ENCODE measurements at places on chromosomes 3 and 15. TPM values are rescaled to one million over a fixed set of nuclear protein-coding genes. Genes with fewer than 3 reads are reported as not detected.

- H3K4me1 ChIP-seq: no peaks in the 10 kb centered on the region
- no peak for DNase-seq
- H3K36me3 ChIP-seq: no peaks in the 10 kb centered on the region
Measured at GRCh38 chr15:62853841-62854225, 188.7 kb upstream of the TPM1 start.

DNA sequence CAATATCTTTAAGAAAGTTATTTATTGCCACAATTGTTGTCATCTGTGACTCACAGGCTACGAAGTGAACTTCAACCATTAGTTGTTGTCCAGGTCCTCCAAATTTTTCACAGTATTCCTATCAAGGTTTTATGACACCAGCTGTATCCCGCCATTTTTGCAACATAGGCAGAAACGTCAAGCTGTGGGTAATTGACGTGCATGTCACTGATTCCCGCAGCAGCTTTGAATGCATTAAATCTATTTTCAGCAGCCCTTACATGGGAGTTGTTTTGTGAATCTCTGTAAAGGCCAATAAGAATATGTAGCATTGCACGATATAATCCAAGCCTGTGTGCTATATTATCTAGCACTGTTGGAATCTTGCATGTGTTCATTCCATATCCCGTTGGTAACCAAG is 109.1 kb upstream of the TOPAZ1 start:
- H3K27ac ChIP-seq: no peak overlapping the region
- no peaks in the 10 kb centered on the region for H3K36me3 ChIP-seq
- no peak for DNase-seq
- no peaks in the 10 kb centered on the region for H3K27me3 ChIP-seq
- no peaks in the 10 kb centered on the region for H3K4me1 ChIP-seq

- H3K27me3 ChIP-seq: no peaks in the 10 kb centered on the region
- no peaks in the 10 kb centered on the region for H3K36me3 ChIP-seq
- DNase-seq: no peak
- no peaks in the 10 kb centered on the region for H3K4me1 ChIP-seq
- no peak overlapping the region for H3K4me3 ChIP-seq
Measured at GRCh38 chr3:139893267-139893962, 41.6 kb upstream of the CLSTN2 start.

GRCh38 chr3:159301961-159302360 is 500.1 kb downstream of the MFSD1 start:
- H3K36me3 ChIP-seq: no peaks in the 10 kb centered on the region
- DNase-seq: no peak
- no peak overlapping the region for H3K4me3 ChIP-seq
- H3K27me3 ChIP-seq: no peaks in the 10 kb centered on the region
- no peaks in the 10 kb centered on the region for H3K4me1 ChIP-seq

DNA sequence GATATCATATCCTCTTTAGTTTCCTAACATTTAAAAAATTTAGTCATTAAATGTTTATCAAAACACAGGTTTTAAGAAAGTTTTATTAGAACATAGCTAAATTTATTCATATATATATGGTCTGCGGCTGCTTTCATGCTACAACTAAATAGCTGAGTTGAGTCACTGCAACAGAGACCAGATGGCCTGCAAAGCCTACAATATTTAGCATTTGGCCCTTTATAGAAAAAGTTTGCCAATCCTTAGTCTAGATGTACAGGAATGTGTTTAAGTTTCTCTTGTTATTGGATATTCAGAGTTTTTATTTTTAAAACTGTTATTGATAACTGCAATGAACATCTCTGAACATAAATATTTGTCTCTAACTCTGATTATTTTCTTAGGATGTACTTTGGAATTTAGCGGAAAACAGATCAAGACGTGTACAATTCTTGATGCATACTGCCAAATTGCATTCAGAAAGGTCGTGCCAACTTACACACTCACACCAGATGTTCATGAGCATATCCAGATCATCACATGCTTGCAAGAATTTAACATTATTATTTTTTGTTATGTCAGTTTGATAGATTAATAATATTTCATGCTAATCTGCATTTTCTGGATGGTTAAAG is 157.9 kb downstream of the STAC start:
- H3K27ac ChIP-seq: no peak overlapping the region
- H3K4me1 ChIP-seq: no peaks in the 10 kb centered on the region
- no peaks in the 10 kb centered on the region for H3K36me3 ChIP-seq
- DNase-seq: no peak
- no peak overlapping the region for H3K4me3 ChIP-seq

DNA sequence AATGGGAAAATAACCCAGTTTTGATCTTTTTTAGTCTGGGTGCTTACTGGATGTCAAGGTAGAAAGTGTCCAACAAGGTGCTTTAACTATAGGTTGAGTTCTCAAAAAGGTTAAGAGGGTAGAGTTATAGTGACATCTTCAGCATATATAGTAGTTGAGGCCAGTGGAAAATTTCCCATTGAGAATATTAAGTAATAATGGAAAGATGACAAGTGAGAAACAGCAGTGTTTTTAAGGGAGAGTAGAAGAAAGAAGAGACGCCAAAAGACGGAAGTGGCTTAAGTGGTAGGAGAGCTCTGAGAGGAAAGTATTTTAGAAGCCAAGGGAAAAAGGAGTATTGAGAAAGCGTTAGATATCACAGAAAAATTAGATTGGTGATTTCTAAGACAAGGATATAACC is 10.6 kb downstream of the SPRED1 start:
- H3K4me1 ChIP-seq: peaks cover 3% of the 10 kb centered on the region
- no peaks in the 10 kb centered on the region for H3K36me3 ChIP-seq
- no peak for DNase-seq
- no peaks in the 10 kb centered on the region for H3K27me3 ChIP-seq
- no peak overlapping the region for H3K27ac ChIP-seq

DNA sequence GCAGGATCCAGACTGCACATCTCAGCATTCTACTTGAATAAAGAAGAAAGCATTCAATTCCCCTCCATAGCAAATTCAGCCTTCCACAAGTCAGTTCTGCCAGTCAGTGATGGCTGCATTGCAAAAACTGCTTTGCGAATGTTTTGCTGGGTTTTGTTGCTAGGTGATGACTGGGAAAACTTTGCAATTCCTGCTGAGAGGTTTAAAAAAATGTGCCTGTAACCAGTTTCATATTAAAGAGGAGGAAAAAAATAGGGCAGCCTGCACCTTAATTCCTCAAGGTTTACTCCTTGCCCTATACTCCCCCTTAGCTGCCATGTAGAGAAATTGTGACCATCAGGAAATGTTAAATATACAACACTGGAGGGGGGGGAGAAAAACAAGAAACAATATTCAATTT is 225.6 kb upstream of the ATP11B start:
- H3K27me3 ChIP-seq: peaks cover 2% of the 10 kb centered on the region
- no peaks in the 10 kb centered on the region for H3K4me1 ChIP-seq
- no peak overlapping the region for H3K4me3 ChIP-seq
- no peaks in the 10 kb centered on the region for H3K36me3 ChIP-seq
- DNase-seq: no peak

DNA sequence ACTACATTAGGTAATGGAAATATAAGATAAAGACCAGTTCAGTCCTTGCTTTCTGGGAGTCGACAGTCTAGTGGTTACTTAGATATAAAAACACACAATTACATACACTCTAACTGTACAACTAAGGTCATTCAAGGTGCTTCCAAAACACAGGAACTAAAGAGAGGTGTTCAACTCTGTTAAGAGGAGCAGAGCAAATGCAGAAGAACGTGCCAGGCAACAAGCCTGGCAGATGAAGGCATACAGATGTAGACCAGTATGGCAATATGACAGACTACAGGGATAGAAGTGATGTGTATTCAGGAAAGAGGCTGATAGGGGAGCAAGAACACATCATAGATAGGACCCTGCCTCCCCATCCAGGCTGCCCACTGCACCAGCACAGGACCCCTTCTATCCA is 78.3 kb downstream of the CBLB start:
- no peak for DNase-seq
- H3K4me3 ChIP-seq: no peak overlapping the region
- no peak overlapping the region for H3K27ac ChIP-seq
- peaks cover 6% of the 10 kb centered on the region for H3K4me1 ChIP-seq

DNA sequence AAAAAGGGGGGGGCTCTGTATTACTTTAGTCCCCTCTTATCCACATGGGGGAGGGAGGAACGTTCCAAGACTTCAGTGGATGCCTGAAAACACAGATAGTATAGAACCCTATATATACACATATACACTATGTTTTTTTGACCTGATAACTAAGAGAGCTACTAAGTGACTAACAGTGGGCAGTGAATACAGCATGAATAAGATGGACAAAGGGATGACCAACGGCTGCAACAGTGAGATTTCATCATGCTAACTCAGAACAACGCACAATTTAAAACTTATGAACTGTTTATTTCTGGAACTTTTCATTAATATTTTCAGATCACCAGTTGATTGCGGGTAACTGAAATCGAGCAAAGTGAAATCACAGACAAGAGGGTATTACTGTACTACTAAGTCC is 7.3 kb downstream of the DCUN1D1 start:
- no peaks in the 10 kb centered on the region for H3K27me3 ChIP-seq
- no peak overlapping the region for H3K27ac ChIP-seq
- H3K4me1 ChIP-seq: no peaks in the 10 kb centered on the region
- no peak for DNase-seq
- no peak overlapping the region for H3K4me3 ChIP-seq
- no peaks in the 10 kb centered on the region for H3K36me3 ChIP-seq

DNA sequence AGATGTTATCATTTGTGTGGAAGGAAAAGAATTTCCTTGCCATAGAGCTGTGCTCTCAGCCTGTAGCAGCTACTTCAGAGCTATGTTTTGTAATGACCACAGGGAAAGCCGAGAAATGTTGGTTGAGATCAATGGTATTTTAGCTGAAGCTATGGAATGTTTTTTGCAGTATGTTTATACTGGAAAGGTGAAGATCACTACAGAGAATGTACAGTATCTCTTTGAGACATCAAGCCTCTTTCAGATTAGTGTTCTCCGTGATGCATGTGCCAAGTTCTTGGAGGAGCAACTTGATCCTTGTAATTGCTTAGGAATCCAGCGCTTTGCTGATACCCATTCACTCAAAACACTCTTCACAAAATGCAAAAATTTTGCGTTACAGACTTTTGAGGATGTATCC is 15.1 kb downstream of the KLHL24 start:
- no peak overlapping the region for H3K27ac ChIP-seq
- peaks cover 7% of the 10 kb centered on the region for H3K36me3 ChIP-seq
- no peak for DNase-seq
- H3K4me3 ChIP-seq: no peak overlapping the region

DNA sequence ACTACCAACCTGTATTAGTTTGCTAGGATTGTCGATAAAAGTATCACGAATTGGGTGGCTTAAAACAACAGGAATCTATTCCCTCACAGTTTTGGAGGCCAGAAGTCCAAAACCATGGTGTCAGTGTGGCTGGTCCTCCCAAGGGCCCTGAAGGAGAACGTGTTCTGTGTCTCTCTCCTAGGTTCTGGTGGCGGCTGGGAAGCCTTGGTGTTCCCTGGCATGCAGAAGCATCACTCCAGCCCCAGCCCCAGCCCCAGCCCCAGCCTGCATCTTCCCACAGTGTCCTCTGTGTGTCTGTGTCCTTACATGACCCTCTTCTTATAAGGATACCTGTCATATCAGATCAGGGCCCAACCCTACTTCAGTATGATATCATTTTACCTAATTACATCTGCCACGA is 272.5 kb upstream of the LYSMD4 start:
- no peak overlapping the region for H3K4me3 ChIP-seq
- H3K4me1 ChIP-seq: no peaks in the 10 kb centered on the region
- no peaks in the 10 kb centered on the region for H3K27me3 ChIP-seq
- no peaks in the 10 kb centered on the region for H3K36me3 ChIP-seq
- no peak for DNase-seq
- H3K27ac ChIP-seq: no peak overlapping the region

- DNase-seq: no peak
- H3K36me3 ChIP-seq: no peaks in the 10 kb centered on the region
- H3K4me1 ChIP-seq: no peaks in the 10 kb centered on the region
- no peak overlapping the region for H3K27ac ChIP-seq
- H3K4me3 ChIP-seq: no peak overlapping the region
Measured at GRCh38 chr3:101634591-101635196, 42.2 kb downstream of the ZBTB11 start.

- no peaks in the 10 kb centered on the region for H3K4me1 ChIP-seq
- H3K27ac ChIP-seq: no peak overlapping the region
- H3K36me3 ChIP-seq: no peaks in the 10 kb centered on the region
- no peaks in the 10 kb centered on the region for H3K27me3 ChIP-seq
Measured at GRCh38 chr3:11350374-11350773, 78.2 kb downstream of the ATG7 start.

GRCh38 chr3:124916837-124917409 is 17.6 kb downstream of the MUC13 start:
- H3K36me3 ChIP-seq: no peaks in the 10 kb centered on the region
- H3K4me3 ChIP-seq: no peak overlapping the region
- H3K4me1 ChIP-seq: no peaks in the 10 kb centered on the region
- no peak overlapping the region for H3K27ac ChIP-seq

GRCh38 chr3:76570436-76571057 is 469.4 kb upstream of the ROBO2 start:
- no peaks in the 10 kb centered on the region for H3K4me1 ChIP-seq
- no peaks in the 10 kb centered on the region for H3K27me3 ChIP-seq
- no peaks in the 10 kb centered on the region for H3K36me3 ChIP-seq
- H3K4me3 ChIP-seq: no peak overlapping the region

DNA sequence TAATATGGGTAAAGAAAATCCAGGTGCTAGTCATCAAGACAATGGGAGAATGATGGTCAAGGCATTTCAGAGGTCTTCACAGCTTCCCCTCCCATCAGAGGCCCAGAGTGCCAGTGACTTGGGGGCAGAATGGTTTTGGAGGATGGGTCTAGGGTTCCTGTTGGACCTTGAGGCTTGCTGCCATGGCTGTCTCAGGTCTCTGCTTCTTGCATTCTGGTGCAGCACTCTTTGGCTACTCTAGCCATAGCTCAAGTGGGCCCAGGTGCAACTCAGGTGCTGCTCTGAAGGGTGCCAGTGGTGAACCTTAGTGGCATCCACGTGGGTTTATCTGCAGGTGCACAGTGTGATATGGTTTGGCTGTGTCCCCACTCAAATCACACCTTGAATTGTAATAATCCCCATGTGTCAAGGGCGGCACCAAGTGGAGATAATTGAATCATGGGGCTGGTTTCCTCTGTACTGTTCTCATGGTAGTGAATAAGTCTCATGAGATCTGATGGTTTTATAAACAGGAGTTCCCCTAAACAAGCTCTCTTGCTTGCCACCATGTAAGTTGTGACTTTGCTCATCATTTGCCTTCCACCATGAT is 48.5 kb upstream of the PEX5L start:
- no peaks in the 10 kb centered on the region for H3K36me3 ChIP-seq
- H3K4me3 ChIP-seq: no peak overlapping the region
- H3K4me1 ChIP-seq: no peaks in the 10 kb centered on the region
- no peak overlapping the region for H3K27ac ChIP-seq
- H3K27me3 ChIP-seq: no peaks in the 10 kb centered on the region

DNA sequence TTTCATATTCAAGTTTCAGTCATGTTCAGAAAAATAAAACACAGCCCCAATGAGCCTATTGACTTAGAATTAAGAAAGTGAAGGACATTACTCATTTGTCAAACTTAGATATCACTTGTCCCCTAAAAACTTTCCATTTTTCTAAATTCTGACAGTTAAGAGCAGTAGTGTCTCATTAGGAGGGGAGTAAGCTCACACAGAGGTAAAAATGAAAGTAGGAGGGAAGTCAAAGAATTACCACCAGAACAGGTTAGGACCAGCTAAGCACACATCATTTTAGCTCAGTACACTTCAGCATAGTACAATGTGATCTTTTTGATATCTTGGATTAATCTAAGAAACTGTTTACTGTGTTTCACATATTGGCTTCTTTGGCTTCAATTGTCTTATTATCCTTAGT is 64.3 kb downstream of the OSTN start:
- no peaks in the 10 kb centered on the region for H3K27me3 ChIP-seq
- H3K36me3 ChIP-seq: no peaks in the 10 kb centered on the region
- H3K27ac ChIP-seq: no peak overlapping the region
- no peak overlapping the region for H3K4me3 ChIP-seq
- DNase-seq: no peak

Gene SOX14
- not detected for total RNA-seq

Gene IGDCC3
- total RNA-seq: not detected

Gene TRPM1
- total RNA-seq: not detected

Gene ZNF860
- total RNA-seq: 0.65 TPM

Gene GOLGA6L10
- total RNA-seq: 0.23 TPM

Gene CHRM5
- not detected for total RNA-seq
